ENCODE measurements at places on chromosomes 12 and 14.

DNA sequence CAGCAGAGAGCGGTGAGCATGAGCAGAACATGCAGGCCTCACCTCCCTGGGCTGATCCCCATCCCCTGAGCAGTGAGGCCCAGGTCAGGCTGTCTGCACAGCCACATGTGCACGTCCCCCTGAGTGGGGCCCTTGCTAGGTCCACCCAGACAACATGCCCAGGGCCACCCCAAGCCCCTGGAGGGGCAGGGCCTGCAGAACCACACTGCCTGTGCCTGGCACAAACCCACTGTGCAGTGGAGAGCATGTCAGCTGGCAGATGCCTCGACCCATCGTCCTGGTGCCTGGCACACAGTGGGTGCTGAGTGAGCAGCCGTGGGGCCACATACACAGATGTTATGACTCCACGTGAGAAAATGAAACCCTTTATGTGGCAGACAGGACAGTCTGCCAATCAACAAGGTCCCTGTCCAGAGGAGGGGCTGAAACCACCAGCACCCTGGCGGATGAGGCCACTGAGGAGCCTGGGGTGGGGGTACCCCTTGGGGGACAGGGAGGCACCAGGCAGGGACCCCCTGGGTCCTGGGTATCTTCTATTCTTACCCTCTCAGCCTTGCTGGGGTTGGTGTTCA lies 8.3 kb downstream of the ANHX start:
- DNase-seq = no peak

DNA sequence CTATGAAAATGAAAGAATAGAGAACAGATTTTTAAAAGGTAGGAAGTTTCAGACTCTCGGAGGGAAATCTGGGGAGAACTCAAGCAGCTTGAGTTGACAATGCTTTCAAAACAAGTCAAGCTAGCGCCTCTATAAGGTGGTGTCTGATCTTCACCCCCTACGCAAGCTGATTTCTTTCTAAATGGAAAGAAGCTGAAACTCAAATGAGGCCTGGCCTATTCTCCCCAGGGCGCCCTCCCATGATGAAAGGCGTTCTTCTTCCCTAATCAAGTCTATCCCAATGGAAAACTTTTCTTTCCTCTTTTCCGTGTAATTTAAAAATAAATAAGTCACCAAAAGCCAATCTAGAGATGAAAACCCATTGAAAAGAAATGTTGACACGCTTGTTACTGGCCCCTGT lies 20.6 kb downstream of the PTHLH start:
- DNase-seq = no peak

GRCh38 chr12:92039046-92039445 lies 106.6 kb downstream of the BTG1 start:
- DNase-seq = no peak

DNA sequence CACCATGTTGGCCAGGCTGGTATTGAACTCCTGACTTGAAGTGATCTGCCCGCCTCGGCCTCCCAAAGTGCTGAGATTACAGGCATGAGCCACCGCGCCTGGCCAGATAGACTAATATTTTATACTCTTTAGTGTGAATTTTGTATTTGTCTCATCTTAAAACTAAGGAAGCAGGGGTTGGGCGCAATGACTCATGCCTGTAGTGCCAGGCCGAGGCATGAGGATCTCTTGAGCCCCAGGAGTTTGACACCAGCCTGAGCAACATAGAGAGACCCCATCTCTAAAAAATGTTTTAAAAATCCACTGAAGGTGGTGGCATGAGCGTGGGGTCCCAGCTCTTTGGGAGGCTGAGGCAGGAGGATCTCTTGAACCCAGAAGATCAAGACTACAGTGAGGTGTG lies 9.0 kb downstream of the DYNC1H1 start:
- DNase-seq = no peak

GRCh38 chr14:92657457-92658142 lies 90.8 kb downstream of the LGMN start:
- no peak for DNase-seq

DNA sequence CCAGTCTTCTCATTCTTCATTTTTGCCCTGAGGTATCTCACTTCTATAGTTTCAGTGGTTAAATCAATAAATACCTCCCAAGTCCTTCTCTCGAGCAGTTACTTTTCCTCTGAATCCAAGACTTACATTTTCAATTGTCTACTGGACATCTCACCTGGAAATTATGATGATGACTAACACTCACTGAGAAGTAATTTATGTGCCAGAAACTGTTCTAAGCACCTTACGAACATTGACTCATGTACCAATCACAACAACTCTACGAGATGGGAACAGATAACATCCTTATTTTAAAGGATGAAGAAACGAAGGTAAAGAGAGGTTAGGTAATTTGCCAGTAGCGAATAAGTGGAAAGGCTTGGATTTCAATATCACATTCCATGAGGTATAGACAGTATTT lies 94.1 kb downstream of the EML5 start:
- DNase-seq = no peak

- no peak for DNase-seq
Observed at GRCh38 chr12:124744659-124745464, 118.8 kb downstream of the SCARB1 start.

DNA sequence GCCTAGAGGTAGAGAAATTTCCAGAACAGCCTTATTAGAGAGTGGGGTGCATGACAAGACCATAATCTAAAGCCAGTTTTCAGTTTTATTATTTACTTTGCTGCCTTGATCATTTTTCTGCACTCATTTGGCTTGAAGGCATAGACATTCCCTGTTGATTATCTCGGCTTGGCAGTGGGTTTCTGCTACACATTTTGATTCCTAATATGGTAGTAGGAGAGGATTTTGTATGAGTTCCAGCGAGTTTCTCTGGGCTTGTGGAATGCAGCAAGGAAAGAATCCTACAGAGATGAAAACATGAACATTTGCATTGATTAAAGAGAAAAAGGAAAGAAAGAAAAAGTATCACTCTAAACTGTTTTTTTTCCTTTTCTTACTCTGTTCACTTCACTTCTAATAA lies 281.2 kb downstream of the PAWR start:
- DNase-seq = no peak

GRCh38 chr12:52280319-52280795 lies 5.9 kb downstream of the KRT86 start:
- no peak for DNase-seq

GRCh38 chr12:99343960-99344359 lies 303.6 kb upstream of the GARIN6 start:
- no peak for DNase-seq

GRCh38 chr12:104526320-104526719 lies 69.6 kb downstream of the CHST11 start:
- no peak for DNase-seq

DNA sequence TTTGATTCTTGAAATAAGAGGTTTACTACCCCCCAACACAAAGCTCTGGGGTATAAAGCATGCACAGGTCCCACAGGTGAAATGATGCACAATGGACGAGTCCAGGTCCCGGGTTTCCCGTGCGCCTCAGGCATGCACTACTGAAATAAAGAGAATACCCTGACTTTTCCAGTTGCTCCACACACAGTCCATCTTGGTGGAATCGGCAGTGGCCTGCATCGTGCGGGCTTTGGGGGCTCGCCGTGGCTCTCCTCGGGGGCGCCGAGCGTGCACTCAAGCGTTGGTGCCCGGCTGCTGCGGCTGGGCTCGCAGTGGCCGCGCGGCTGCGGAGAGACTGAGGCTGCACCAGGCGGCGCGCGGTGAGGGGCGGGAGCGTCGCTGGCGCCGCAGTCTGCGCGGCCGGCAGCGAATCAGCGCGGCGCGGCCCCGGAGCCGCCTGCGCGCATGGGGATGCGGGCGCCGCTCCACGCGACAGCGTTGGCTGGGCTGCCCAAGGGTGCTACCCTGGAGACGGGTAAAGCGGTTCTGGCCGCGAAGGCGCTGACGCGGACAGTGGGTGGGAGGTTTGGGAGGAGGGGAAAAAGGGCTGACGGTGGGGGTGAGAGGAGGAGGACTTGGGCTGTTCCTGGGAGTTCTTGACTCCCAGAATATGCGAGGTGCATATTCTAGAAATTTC lies 53.8 kb upstream of the CCDC175 start:
- no peak for DNase-seq

GRCh38 chr14:76516884-76517283 lies 140.9 kb downstream of the ESRRB start:
- DNase-seq = no peak

GRCh38 chr12:111443586-111443985 lies 37.9 kb downstream of the SH2B3 start:
- no peak for DNase-seq

DNA sequence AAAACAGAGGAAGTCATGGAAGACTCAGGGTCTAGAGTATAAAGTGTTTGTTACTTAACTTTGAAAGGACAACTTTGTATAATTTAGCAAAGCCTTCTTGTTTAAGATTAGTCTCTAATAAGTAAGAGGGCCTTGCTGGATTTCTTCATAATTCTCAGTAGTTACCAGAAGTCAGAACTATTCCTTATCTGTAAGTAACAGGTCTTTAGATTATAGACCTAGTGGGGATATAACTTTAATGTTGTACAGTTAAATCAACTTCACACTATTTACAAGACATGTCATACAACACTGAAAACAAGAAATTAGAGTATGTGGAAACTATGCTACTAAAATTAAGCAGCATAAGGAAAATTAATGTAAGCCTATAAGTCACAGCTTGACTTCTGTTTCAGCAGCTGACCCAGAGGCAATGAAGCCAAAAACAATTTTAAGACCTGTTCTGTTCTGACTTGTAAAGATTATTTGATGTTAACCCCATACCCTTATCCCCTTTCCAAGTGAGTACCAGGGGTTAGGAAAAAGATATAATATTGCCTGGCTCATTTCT lies 398.3 kb downstream of the RAD51B start:
- DNase-seq = no peak

- DNase-seq = no peak
Observed at GRCh38 chr12:57609101-57609780, 2.0 kb upstream of the ARHGEF25 start.

- no peak for DNase-seq
Observed at GRCh38 chr12:52837413-52837741, 3.3 kb upstream of the KRT79 start.

GRCh38 chr12:102765736-102766135 lies 151.3 kb downstream of the PAH start:
- DNase-seq = no peak

DNA sequence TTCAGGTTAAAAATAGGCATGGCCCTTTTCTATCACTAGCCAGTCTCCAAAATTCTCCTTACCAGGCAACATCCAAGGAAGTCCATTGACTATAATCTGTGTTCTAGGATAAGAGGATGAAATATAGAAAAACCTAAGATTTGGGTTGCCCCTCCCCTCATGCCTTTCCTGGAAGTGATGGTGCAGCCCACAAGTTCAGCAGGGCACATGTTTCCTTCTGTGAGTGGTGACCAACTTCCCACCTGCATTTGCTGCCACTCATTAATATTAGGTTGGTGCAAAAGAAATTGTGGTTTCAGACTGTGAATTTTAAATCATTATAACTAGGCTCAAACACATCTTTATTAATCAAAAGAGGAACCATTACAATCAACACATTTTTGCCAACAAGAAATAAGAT lies 250.5 kb upstream of the FKBP4 start:
- DNase-seq = no peak

- DNase-seq = no peak
Observed at GRCh38 chr14:23435543-23436326, at the start of gene MYH7. MYH7 (minus strand) TSS chr14:23435660; CDS start chr14:23433732, 1,928 bp downstream.

GRCh38 chr12:47032644-47033043 lies 46.8 kb upstream of the PCED1B start:
- no peak for DNase-seq
